ENCODE measurements at places on chromosomes 7 and 10.

GRCh38 chr10:29481906-29482440 lies 152.8 kb downstream of the SVIL start:
- no peak for DNase-seq

DNA sequence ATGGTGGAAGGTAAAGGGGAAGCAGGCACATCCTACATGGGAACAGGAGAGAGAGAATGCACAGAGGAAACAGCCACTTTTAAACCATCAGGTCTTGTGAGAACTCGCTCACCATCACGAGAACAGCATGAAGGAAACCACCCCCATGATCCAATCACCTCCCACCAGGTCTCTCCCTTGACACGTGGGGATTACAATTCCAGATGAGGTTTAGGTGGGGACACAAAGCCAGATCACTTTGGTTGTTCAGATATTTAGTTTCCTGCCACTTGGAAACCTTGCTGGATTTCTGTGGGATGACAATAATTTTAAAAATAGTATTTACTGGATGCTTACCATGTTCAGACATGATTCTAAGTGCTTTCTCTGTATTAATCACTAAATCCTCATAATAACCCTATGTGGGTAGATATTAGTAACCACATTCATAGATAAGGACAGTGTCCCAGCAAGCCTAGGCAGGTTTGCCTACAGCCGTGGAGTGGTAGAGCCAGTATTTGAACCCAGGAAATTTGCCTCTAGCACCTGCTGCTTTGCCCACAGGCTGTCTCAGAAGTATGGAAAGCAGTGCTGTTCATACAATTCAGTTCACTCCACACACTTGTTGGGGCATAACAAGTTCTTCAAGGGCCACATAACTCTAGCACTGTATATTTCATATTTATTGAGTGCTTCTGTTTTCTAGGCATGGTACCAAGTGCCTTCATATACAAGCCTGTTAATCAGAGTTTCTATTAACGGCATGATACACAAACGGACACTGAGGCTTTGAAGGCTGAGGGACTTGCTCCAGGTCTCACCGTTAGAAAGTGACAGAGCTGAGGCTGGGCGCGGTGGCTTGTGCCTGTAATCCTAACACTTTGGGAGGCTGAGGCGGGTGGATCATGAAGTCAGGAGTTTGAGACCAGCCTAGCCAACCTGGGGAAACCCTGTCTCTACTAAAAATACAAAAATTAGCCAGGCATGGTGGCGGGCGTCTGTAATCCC lies 8.3 kb downstream of the TLL2 start:
- no peak for DNase-seq

DNA sequence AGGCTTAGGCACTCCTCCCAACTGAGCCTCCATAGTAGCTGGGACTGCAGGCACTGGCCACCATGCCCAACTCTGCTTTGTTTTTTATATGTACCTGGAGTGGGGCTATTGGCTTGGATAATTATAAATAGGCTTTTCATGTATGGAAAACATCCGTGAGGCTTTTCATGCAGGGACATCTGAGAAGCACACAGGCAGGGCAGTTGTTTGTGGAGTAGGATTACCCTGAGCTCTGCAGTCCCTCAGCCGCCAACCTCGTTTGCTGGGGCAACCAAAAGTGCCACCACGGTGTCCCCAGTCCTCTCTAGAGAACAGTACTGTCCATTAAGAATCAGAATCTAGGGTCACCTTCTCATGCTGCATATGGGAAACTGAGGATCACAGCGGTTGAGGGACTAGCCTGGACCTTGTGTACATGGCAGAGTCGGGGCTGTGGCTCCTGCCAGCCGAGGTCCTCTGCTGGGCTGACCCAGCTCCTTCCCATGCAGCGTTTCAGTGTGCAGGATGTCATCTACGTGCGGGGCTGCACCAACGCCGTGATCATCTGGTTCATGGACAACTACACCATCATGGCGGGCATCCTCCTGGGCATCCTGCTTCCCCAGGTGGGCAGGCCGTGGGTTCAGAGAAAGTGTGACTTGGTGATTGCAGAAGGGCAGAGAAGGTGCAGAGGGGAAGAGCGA lies 54.5 kb downstream of the TSPAN15 start:
- no peak for DNase-seq

- DNase-seq: no peak
Measured at GRCh38 chr7:139441961-139442360, 41.5 kb downstream of the KLRG2 start.

DNA sequence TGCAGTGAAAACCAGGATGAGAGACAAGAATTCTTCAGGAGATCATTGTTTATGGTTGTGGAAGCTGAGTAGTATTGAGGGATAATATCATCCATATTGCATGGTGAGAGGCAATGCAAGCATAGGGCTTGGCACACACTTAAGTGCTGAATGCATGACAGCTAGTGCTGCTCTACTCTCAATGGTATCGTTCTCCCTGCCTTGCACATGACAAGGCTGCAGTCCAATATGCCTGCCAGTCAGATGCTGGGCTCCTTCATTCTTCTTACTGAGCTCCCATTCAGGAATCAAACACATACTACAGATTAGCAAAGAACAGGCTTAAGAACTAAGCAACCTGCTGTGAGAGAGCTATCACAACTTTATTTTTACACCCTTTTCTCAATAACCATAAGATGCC lies 72.2 kb downstream of the SORCS1 start:
- no peak for DNase-seq

- no peak for DNase-seq
Measured at GRCh38 chr7:143299346-143299745, 11.2 kb downstream of the CASP2 start.

GRCh38 chr7:110786328-110786965 lies 304.5 kb upstream of the LRRN3 start:
- peak; percentile 55 for DNase-seq

- DNase-seq: no peak
Measured at GRCh38 chr10:34262985-34263384, 552.1 kb downstream of the PARD3 start.

GRCh38 chr10:104351061-104351702 lies 2.5 kb upstream of the CFAP58 start:
- DNase-seq: no peak

DNA sequence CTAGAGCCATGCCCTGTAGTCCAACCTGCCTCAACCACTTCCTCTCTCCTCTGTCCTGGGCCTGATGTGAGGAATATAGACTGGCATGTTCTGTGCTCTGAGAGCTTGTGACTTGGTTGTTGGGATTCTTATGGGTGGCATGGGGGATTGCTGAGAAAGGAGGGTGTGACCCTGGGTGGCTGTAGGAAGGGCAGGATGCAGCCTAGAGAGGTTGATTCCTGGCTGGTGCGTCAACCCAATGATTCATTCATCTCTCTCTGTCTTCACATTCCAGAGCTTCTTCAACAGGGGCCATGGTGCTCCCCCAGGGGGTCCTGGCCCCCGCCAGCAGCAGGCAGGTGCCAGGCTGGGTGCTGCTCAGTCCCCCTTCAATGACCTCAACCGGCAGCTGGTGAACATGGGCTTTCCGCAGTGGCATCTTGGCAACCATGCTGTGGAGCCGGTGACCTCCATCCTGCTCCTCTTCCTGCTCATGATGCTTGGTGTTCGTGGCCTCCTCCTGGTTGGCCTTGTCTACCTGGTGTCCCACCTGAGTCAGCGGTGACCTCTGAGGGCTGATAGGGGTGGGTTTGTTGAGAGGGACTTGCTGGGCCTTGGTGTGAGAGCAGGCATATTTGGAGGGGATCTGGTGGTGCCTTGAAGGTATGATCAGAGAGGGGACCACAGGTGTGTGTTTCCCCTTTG lies 2.6 kb downstream of the FAM241B start:
- no peak for DNase-seq

DNA sequence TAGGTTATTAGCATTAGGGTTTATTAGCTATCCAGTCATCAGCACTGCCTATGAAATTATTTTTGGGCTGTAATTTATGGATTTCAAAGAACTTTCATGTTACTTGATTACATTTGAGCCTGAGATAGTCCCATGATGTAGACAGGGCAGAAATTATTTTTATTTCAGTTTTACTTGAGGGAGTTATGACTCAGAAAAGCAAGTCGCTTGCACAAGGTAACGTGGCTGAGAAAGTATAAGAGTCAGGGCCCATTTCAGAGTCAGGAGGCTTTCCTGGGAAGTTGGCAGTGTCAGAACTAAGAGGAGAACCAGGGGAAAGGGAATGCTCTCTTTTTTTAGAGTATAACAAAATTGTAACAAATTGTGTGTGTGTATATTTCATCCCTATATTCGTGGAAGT lies 16.5 kb downstream of the GATA3 start:
- no peak for DNase-seq

DNA sequence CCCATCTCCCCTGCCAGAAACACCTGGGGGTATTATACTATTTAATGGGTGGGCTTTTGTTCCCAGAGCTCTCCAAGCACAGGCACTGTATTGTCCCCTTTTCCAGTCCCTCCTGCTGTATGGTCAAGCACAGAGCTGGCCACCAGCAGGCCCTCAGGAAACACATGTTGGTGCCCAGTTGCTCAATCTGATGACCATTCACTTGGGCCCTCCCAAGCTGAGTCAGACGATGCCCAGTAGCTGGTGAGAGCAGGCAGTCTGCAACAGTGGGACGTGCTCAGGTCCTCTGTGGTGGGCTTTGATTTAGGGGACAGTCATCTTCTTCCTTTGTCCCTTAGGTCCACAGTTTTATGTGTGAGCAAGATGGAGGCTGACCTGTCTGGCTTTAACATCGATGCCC lies 11.8 kb downstream of the SFXN2 start:
- DNase-seq: no peak

DNA sequence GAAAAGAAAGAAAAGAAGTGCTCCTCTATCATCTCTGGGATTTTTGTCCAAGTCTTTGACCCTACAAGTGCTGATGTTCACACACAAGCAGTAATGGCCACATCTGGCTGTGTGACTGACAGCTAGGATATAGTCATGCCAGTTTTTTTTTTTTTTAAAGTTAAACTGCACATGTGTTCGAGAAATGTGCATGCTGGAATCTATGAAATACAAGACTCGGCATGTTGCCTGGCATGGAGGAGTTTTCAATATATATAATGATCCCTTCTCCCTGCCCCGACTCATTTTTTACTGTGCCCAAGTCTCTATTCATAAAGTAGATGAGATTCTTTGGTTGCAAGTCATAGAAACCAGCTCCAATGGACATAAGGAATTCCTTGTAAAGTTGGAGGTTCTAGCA lies 60.4 kb upstream of the FGFR2 start:
- no peak for DNase-seq

DNA sequence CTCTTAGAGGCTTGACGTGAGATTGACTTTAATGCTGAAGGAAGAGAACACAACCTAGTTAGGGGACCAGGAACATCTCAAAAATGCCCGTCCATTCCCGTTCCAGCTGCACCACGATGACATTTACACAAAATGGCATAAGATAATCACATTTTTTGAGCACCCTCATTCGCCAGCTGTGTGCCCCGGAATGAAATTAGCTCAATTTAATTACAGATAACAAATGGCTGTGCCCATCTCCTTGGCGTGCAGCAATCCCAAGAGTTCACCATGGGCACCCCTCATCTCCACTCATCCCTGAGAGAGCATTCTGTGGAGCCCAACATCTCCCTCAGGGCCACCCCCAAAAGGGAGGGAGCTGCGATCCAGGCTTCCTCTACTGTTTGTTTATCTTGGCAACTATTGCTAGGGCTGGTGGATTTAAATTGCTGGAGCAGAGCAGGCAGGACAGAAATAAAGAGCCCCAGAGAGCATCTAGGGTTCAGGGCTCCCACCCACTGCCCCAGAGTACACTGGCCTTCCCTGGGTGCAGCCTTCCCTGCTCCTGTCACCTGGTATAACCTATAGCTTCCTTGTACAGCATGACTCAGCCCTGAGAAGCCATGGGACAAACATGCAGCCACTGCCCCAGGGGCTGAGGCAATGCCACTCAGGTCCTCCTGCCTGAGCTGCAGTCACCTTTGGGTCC lies 263.5 kb downstream of the ZEB1 start:
- DNase-seq: no peak

DNA sequence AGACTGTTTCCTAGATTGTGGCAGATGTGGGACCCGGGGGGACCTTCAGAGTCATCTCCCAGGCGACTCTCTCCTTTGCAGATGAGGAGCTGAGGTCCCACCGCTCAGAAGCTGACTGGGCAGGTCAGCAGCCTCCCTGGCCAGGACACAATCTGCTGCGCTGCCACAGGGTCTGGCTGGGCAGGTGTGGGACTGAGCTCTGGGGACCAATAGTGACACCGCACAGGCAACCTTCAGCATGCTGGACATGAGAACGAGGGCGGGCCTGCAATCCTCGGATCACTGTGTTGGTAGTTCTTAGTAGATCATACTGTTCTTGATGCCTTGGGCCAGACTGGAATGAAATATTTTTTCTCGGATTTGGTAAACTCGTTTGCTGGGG lies 20.5 kb upstream of the CRYGN start:
- no peak for DNase-seq

DNA sequence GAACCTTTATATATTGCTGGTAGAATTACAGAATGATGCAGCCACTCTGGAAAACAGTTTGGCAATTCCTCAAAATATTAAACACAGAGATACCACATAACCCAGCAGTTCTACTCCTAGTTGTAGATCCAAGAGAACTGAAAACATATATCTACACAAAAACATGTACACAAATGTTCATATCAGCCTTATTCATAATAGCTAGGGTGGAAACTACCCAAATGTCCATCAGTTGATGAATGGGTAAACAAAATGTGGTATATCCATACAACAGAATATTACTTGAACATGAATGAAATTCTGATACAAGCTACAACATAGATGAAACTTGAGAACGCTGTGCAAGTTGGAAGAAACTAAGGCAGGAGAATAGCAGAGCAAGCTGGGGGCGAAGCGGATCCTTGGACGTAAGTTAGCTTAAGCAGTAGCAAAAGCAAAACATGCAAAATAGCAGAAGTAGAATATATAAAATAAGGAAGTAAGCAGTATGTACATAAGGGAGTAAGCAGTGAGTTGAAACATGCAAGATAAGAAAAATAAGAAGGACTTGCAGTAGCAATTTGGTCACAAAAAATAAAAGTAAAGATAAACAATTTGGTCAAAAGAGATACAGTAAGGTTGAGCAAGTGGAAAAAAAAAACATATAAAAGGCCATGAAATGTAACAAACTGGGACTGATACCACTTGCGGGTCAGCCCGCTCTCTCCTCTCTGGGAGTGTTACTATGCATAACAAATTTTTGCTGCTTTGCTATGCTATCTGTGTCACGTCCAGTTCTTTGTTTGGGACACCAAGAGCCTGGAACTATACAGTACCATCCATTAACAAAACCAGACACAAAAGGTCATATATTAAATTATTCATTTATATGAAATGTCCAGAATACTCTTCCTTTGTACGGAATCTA lies 18.0 kb upstream of the HILPDA start:
- DNase-seq: no peak

GRCh38 chr10:19719284-19719683 lies 96.9 kb upstream of the PLXDC2 start:
- no peak for DNase-seq

DNA sequence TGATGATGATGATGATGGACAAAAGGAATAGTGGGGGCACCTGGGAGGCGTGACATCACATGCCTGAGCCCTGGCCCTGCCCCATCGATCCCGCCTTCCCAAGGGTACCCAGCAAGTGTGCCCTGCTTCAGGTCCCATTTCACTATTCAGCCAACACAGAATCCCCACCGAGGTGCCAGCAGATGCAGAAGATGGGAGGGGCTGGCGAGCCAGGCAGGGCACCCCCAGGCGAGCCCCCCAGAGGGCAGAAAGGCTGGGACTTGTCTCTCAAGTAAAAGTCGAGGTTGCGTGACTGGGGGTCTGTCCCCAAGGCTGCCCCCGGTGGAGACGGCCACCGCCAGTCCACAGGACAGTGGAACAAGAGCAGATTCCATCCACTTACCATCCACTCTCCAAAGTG lies 57.5 kb downstream of the INSIG1 start:
- no peak for DNase-seq
